ENCODE measurements at places on chromosomes 4 and X. TPM values are rescaled to one million over a fixed set of nuclear protein-coding genes. Genes with fewer than 3 reads are reported as not detected.

DNA sequence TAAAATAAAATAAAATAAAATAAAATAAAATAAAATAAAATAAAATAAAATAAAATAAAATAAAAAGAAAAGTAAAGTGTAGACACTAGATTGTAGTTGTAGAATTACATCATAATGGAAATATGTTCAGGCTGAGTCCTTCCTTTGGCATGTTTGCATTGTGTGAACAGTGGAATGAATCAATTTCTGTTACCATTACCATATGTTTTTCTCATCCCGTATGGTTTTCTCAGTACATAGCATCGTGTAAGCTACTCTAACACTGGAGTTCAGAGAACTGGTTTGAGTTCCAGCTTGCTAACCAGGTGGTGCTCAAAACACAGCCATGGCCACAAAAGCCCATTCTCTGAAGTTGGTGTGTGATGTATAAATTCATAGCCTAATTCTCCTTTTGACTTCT, 45.9 kb downstream of the USP11 start:
- DNase-seq, result no peak

DNA sequence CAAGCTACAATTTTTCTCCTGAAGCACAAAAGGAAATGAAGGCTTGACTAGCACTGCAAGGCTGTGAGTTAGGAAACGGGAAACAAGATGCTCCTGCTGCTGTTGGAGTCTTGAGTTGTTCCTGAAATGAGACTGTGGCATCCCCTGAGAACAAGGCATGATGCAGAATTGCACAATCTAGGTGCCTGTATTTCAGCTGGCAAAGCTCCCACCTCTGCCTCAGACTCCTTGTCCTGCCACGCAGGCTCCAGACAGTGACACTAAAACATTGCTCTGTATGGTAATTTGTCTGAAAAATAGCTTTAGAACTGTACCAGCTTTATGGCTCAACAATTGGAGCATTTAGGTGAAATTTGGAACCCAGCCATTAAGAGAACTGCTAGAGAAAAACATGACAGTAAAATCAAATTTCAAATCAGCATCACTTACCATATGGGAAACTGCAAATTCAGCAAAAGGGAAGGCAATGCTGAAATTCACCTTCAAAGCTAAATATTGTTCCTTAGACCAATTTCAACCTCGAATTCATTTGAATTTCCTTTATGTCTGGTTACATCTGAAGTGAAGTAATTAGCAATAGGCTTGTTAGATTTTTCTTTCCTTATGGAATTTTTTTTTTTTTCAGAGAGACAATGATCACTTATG, 103.4 kb downstream of the MFAP3L start:
- DNase-seq, result no peak

DNA sequence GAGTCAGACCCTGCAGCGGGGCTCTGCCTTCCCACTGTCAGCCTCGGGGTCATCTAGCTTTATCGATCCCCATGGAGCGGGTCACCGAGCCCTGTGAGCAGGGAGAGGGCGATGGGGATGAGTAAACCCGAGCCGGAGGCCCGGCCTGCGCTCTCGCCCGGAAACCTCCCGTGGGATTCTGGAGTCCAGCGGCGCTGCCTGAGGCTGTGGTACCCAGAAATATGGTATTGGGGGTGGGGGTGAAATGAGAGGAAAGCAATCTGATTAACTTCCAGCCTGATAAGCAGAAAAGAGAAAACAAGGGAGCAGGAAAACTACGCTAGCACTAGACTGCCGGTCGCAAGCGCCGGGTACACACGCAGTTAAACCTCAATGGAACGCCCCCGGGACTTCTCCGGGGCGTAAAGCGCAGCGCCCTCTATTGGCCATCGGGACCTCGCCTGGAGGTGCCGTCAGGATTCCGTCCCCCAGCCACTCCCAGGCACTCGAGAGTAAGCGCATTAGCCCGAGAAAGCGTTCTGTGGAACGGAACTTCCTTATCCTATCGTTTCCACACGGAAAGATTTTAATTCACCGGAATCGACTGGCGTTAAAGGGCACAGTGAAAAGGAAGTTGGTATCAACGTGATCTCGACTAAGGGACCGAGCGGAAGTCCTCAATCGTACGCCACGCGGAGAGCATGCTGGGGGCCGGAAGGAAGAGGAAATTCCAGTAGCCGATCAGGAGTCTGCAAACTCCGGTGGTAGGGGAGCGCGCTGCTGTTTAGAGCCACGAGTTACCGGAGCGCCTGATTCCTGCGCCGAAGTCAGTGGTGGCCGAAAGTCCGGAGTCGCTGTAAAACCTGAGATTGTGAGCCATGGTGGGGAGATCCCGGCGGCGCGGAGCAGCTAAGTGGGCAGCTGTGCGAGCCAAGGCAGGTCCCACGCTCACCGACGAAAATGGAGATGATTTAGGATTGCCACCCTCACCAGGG, at the start of gene UTP3:
UTP3 (plus strand) TSS at position 712 of the 974 bp plus-strand sequence; CDS start at position 858, 146 bp downstream.
- peak; percentile 78 for DNase-seq

DNA sequence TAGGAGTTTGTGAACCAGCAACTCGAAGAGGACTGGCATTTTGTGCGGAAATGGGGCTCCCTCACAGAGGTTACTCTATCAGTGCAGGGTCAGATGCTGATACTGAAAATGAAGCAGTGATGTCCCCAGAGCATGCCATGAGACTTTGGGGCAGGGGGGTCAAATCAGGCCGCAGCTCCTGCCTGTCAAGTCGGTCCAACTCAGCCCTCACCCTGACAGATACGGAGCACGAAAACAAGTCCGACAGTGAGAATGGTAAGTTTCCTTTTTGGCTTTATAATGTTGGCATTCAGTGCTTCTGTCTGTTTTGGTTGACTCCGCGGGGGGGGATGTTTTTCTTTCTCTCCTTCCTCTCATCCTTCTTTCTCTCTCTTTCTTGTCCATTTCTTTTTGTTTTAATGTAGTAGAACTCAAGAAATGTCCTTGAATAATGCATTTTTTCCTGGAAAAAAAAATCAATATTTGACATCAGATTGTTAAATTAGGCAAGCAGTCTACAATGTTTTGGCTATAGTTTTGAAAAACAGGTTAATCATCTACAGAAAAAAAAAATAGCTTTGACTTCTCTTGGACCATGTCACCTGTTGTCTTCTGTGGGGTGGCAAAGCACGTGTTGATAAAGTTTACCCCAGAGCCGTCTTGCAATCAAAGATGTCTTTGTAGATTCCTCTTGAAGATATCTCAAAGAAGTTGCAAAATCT, 103.6 kb downstream of the TENM3 start:
- DNase-seq, result no peak

GRCh38 chr4:95599777-95600400, 51.1 kb upstream of the UNC5C start:
- no peak for DNase-seq

GRCh38 chr4:120132935-120133334, 66.3 kb upstream of the MAD2L1 start:
- DNase-seq, result no peak

DNA sequence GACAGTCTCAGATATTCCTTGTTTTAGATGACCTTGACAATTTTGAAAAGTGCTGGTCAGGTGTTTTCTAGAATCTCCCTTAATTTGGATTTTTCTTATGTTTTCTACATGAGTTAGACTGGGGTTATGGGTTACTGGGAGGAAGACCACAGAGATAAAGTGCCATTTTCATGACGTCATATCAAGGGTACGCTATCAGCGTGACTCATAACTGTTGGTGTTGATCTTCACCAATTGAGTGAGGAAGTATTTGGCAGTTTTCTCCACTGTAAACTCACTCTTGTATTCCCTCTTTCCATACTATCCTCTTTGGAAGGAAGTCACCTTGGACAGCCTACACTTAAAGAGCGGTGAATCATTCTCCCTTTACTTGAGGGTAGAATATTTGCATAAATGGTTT, 56.9 kb downstream of the MAGEC1 start:
- DNase-seq, result no peak

GRCh38 chr4:1336088-1336491, 10.9 kb upstream of the UVSSA start:
- DNase-seq, result no peak

GRCh38 chrX:115625572-115626301, 64.8 kb downstream of the PLS3 start:
- DNase-seq, result no peak

DNA sequence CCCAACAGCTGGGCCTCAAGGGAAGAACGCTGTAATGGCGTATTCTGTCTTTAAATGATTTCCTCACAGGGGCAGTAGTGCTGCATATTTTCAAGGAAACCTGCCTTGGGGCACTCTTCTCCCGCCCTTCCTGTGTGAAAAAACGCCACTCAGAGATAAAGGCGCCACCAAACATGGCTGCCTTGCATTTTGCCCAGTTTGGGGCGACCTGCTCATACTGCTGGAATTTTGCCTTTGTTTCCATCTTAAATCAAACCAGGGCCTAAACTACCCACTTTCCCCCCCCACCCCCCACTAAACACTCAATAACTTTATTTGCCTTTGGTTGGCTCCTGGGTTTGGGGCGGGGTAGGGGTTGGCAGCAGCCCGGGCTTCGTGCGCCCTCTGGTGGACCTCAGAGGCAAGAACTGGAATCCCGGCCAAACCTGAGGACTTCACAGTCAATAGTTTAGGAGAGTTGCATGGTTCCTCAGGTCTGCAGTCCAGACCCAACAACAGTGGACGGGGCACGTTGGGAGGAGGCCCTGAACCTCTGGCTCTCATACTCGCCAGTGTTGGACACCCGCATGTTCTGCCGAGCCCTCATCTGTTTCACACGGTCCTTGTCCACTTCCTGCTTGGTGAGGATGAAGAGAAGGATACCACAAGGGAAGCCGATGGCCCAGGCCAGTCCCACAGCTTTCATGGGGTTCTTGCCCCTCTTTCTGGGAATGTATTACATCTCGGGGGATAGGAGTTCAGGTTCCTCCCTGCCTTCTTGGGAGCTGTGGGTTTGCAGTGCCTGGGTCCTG, 220.1 kb upstream of the STK26 start:
- DNase-seq, result peak; percentile 18

- no peak for DNase-seq
Measured at GRCh38 chr4:173522160-173522950, 7.7 kb downstream of the HAND2 start.

- DNase-seq, result no peak
Measured at GRCh38 chrX:16114611-16115010, 8.8 kb upstream of the GRPR start.

DNA sequence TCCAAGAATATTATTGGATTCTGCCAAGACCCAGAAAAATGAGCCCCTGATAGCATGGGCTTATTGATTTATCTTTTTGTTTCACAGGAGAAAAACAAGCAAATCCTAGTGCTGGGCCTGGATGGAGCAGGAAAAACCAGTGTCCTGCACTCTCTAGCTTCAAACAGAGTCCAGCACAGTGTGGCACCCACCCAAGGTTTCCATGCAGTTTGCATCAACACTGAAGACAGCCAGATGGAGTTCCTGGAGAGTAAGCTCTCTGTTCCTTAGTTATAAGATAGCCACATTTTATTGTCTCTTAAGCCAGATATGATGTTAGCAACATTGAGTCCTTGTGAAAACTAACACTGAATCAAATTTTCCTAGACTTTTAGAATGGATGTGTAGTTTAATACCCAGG, 5.5 kb downstream of the ARL9 start:
- DNase-seq, result no peak

DNA sequence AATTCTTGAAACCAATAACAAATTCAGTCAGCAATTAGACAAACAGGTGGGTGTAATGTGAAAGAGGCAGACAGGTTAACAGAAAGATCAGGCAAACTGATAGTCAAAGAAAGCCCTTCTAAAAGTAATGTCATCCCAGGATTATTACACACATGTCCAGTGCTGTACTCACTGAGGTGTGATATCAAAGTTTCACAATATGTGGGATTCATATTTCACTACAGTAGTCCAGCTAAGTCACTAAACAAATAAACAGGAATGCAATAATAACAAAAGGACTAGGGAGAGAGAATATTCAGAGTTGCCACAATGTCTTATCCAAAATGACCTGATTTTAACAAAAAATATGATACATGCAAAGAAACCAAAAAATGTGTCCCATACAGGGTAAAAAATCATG, 787.5 kb downstream of the FSTL5 start:
- DNase-seq, result no peak

DNA sequence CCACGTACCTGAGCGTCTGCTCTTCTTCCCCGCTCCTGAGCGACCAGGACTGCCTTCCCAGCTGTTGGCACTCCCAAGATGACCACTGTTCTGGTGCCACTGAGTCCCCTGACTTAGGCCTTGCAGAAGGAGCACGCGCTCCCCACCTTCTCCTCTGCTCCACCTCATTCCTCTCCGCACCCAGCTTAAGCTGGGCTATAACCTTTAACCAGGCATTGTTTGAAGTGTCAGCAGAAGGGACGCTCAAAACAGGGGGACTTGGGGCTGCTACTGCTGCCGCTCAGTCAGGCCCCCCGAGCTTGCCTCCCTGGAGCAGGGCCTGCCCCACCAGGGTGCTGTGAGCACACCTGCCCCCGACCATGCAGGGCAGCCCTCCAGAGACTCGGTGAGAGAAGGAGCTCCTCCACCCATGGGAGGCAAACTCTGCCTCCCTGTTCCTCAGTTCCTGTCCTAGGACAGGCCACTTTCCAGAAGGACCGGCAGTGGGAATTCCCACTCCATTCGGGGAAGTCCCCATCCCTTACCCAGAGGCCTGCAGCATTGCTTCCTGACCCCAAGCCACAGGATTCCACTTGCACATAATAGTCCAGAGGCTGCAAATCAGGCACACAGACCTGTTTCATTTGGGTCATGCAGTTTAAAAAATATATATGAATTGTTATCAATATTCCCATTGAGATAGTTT, 99.7 kb upstream of the ENPP6 start:
- DNase-seq, result no peak

GRCh38 chrX:123424546-123424945, 240.5 kb downstream of the GRIA3 start:
- no peak for DNase-seq

- no peak for DNase-seq
Measured at GRCh38 chr4:174012135-174012885, 271.2 kb downstream of the FBXO8 start.

- DNase-seq, result no peak
Measured at GRCh38 chrX:1925053-1925481, 310.2 kb downstream of the ASMT start.

DNA sequence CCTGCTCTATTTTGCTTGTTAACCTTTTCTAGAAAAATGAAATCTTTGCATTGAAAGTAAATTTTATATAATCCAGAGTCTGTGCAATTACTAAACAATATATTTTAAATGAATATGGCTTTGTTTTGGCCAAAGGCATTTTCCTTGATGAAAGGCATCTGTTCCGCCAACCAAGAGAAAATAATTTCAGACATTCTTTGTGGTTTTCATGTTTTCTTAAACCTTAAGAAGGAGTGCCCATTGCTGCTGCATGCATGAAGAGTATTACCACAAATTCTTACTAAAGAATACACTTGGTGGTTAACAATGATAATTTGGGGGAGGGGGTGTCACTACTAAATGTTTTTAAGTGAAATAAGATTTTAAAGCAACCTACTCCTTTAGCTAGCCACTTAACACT, 2.7 kb upstream of the PDGFC start:
- DNase-seq, result no peak

GRCh38 chrX:47573341-47574075, 8.7 kb upstream of the TIMP1 start:
- DNase-seq, result no peak

The BANK1 gene
- total RNA-seq, result 0.57 TPM

The VCX2 gene
- total RNA-seq, result not detected

The GPRASP1 gene
- total RNA-seq, result 1.6 TPM

The ANXA3 gene
- 84.9 TPM for total RNA-seq

The COX18 gene
- 24.9 TPM for total RNA-seq

Data from esophagus squamous epithelium (tissue), 5 donors.